ENCODE measurements at places on chromosomes 12 and 14. TPM values are rescaled to one million over a fixed set of nuclear protein-coding genes. Genes with fewer than 3 reads are reported as not detected.

- DNase-seq = peak; percentile 93
Observed at GRCh38 chr12:2161473-2161872, 108.7 kb downstream of the CACNA1C start.

DNA sequence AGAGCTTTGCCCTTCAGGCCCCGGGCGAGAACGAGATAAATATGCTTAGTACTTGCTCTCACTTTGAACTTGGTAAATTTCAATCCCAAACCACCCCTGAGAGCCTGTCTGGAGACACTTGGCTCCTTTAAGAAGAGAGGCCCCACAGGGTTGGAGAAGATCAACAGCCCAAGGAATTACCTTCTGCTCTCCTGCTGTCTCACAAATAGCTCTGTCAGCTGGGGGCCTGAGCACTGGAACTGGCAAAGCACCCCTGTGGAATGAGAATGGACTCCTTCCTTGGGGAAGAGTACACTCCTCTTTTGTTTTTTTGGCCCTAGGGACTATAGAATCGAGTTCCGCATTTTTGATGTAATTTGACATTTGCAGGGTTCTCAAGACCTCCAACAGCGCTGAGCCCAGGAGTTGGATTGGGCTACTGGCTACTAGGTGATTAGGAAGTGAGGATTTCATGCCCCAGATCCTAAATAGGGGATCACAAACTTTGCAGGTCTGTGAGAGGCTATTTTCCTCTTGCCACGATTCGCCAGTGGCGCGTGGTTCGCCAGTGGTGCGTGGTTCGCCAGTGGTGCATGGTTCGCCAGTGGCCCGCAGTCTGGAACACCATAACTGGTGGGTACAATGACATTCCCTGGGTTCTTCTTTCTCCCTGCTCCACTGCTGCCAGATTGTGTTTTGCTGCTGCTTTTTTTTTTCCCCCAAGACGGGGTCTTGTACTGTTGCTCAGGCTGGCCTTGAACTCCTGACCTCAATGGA is 17.8 kb upstream of the MEG3 start:
- no peak for DNase-seq

GRCh38 chr12:49017891-49018260 is 700 bp downstream of the PRKAG1 start:
- no peak for DNase-seq

The KRT85 gene
- total RNA-seq = not detected

The CCDC85C gene
- 21.0 TPM for total RNA-seq

The CBLN3 gene
- total RNA-seq = 3.1 TPM

The KRT80 gene
- total RNA-seq = 0.06 TPM

Measured in right cardiac atrium (tissue), 5 donors.